ENCODE measurements at places on chromosomes 4 and X.

DNA sequence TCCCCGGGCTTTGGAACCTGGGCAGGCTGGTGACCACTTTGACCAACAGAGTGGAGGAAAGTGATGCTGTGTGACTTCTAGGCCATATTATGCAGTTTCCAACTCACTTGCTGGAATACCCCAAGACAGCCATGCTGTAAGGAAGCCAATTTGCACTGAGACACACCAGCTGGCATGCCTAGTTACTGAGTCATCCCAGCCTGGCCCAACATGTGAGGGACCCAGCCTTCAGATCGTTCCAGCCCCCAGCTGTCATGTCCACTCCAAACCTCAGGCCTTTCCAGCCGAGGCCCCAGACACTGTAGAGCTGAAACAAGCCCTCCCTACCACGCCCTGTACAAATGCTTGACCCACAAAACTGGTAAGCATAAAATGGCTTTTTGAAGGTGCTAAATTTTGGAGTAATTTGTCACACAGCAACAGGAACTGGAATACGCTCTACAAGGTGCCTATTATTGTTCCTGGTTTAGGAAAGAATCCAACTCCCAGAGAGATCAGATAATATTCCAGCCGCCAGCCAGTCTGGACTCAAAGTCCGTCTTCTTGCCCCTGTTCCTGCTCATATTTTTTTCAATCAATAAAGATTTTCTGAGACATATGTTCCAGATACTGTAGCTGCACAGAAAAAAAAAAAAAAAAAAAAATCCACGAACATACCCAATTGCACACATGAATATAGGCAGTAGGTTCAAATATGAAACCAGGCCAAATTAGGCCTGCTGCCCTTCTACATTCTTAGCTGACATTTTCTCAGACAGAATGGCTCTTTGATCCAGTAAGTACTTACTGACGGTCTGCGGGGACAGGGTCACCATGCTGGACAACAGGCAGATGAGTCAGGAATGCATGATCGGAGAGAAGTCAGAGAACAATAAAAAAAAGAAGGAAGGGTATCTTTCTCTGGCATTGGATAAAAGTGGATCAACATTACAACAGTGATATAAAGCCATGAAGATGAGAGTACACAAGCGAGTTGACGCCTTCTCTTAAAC lies 35.1 kb downstream of the SH3KBP1 start:
- no peak for DNase-seq

- no peak for DNase-seq
These were observed 81.3 kb downstream of the PLS3 start for GRCh38 chrX:115642311-115642710.

- no peak for DNase-seq
These were observed 69.6 kb downstream of the SERTM2 start for GRCh38 chrX:111581086-111581485.

- no peak for DNase-seq
These were observed 38.6 kb downstream of the UNC5C start for GRCh38 chr4:95510145-95510544.

DNA sequence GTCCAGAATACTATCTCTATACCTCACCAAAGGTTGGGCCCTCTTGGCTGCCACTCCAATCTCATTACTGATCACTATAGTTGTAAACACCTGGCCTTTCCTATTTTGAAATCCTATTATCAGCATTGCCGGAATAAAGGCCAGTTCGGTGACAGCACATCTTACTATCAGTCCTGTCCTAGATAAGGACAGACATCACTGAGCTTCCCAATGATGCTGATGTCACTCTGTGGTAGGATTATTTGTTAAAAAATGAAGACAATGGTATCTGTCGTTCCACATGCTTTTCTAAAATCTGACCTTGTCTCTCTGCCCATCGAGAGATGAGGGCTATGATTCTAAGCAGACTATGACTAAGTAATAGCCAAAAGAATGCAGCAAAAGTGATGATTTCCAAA lies 260.4 kb downstream of the PDGFC start:
- DNase-seq: no peak

DNA sequence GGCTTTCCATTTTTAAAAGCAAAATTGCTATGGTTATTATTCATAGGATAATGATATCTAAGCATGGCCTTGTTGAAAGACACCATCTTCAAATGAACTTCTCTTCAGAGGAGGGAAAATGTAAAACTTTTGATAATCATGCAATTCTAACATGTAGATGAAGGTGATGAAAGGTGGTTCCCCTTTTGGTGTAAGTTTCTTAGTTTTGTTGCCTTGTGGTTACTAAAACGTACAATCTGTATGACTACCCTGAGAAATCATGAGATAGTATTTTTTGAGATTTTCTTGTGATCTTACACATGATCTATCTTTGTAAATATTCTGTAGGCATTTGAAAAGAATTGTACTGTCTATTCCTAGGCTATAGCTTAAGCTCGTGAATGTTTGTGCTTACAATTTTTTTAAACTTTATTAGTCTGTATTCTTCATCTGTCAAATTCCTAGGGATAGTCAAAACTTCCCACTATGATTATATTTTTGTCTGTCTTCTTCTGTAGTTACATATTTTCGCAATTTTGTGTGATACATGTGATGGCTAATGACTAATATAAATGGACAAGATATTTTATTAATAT lies 47.5 kb downstream of the PTPN13 start:
- no peak for DNase-seq

- DNase-seq: no peak
These were observed 220.7 kb upstream of the EMCN start for GRCh38 chr4:100738196-100739165.

DNA sequence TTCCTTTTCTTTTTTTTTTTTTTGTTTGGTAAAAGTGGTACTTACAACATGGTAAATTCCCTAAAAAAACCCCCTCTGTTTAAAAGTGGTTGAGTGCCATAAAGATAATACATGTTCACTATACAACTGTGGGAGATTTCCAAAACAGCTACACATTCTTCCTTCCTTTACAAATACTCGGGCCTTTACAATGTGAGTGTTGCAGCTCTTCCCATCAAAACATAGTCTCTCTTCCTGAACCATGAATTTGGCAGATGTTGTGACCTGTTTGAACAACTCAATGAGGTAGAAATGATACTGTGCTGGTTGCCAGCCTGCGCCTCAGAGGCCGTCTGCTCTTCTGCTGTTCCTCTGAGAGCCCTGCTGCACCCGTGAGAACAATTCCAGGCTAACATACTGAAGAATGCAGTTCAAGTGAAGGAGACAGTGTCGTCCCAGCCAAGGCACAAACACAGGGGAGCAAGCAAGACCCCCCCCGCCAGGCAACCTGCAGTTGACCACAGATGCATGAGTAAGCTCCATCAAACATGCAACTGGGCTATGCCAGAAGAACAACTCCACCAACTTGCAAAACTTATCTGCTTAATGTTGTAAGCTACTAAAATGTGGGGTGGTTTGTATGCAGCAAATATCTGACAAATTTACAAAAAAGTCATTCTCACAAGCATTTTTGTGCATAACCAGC lies 645.0 kb downstream of the PCDH7 start:
- no peak for DNase-seq

DNA sequence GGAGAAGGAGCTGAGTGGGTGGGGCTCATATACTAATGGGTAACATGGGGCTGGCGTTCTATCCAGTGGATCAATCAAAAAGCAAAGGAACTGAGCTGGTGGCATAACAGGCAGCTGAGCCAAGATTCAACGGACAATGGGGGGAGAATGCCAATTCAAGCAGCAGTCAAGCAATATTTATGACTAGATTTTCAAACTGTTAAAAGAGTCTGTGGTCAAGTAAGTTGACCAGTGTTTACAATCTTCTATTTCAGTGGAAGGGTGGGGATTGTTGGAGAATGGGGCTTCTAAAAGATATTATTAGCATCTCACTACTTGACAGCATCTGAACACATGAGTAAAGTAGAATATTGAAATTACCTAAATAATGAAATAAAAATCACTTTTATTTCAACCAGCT lies 64.9 kb upstream of the SCRG1 start:
- DNase-seq: no peak

DNA sequence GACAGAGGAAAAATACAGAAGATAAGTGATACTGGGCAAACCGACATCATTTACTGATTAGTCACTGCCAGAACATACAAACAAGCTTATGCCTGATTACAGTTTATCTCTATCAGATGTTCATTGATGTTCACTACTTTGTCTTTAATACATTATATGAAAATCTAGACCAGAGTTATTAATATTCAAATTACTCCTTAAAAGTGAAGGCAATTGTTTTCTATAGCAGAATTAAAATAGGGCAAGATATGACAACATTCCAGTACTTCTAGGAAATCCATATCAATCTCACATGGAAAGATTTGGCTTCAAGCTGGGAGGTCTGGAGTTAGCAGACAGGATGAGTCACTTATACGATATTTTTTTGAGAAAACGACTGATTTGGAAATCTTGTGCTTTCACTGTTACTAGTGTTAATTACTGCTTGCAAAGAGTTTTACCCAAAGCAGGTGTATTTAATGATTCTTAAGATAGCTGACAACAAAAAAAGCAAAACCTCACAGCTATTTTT lies 31.8 kb downstream of the HPGD start:
- DNase-seq: no peak

- peak; percentile 53 for DNase-seq
These were observed 26.3 kb downstream of the UTP14A start for GRCh38 chrX:129932016-129932820.

DNA sequence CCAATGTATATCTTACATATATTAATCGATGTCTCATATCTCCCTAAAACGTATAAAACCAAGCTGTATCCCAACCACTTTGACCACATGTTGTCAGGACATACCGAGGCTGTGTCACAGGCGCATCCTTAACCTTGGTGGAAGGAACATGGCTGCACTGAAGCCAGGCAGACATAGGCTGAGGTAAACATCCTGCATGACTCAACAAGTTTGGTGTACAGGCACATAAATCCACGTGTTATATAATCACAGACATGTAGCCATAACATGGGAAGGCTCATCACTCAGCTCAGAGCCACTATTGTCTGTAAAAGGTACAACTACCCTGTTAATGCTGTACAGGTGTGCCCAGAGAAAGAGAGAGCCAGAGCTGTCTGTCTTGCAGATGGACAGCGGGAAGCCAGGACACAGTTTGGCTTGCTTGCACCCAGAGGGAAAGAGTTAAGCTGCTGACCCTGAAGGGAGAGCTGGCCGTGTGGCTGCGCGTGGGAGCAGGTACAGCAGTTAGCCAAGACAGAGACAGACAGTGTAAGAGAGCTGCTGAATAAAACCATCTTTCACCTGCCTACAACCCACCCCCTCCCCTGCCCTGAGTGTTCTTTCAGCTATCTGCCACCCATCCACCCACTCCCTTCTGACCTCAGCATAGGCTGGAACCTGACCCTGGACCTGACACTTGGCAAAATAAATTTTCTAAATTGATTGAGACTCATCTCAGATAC lies 22.3 kb upstream of the ZBTB33 start:
- DNase-seq: no peak

DNA sequence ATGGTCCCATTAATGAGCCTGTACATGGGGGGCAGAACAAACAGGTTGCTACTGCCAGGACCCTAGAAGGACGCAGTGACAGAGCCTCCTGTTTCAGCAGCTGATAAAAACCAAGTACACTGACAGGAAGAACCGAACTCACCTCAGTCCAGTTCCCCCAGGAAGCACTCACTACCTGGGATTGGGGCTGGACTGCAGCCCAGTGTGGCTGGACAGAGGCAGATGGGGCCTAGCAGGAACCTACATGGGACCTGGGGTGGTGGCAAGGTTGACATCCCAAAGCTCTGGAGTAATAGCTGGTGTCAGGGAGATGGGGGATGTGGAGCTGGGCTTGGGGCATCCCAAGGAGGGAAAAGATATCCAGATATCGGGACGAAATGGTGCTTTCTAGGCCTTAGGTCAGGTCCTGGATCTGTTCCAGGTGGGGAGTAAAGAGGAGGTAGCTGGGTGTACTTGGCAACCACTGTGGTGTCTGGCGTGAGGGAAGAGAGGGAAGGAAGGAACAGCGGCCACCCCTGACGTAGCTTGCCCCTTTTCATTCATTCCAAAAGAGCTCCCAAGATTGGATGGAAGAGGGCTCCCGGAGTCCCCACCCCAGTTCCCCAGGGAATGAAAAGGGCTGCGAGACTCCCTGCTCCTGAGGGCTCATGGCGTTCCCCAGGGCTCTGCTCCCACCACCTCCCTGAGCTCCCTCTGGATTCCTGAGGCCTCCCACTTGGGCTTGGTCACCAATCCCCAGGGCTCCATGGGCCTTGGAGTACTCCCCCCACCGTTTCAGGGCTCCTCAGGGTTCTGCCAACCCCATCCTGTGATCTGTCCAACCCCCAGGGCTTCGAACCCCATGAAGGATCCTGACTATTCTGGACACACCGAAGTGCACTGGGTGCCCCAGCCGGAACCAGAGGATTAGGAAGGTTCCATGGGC lies 4.5 kb downstream of the EMD start:
- no peak for DNase-seq

DNA sequence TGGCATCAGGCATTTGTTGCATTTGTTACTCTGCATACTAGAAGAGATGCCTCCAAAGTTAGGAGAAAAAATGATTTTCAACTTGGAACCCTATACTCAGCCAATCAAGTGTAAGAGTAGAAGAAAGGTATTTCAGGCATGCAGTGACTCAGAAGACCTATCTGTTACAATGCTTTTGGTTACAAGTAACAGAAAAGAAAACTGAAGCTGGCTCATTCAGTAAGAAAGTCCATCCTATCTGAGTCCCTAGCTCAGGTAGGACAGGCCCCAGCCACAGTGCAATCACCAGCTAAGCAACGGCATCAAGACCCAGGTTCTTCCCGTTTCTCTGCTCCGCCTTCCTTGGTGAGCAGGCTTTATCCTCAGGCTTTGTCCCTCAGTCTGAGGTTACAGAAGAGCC lies 23.3 kb downstream of the MECP2 start:
- DNase-seq: no peak

- DNase-seq: no peak
These were observed 173.8 kb upstream of the SCML1 start for GRCh38 chrX:17563515-17563914.

- DNase-seq: no peak
These were observed 158.4 kb downstream of the DCLK2 start for GRCh38 chr4:150236626-150237025.

GRCh38 chr4:77147079-77147782 lies 9.8 kb upstream of the CCNG2 start:
- no peak for DNase-seq
